ENCODE measurements at places on chromosomes 12 and 14. TPM values are rescaled to one million over a fixed set of nuclear protein-coding genes. Genes with fewer than 3 reads are reported as not detected.

- DNase-seq, result peak; percentile 22
These were observed 48.2 kb downstream of the CRACR2A start for GRCh38 chr12:3704512-3705353.

CEBPE gene
- total RNA-seq, result 0.11 TPM

GRCh38 chr14:68862954-68863594, 70.2 kb upstream of the ZFP36L1 start:
- DNase-seq, result peak; percentile 70

IKZF4 gene
- 2.2 TPM for total RNA-seq

SRRM4 gene
- not detected for total RNA-seq

SMIM41 gene
- not detected for total RNA-seq

DNA sequence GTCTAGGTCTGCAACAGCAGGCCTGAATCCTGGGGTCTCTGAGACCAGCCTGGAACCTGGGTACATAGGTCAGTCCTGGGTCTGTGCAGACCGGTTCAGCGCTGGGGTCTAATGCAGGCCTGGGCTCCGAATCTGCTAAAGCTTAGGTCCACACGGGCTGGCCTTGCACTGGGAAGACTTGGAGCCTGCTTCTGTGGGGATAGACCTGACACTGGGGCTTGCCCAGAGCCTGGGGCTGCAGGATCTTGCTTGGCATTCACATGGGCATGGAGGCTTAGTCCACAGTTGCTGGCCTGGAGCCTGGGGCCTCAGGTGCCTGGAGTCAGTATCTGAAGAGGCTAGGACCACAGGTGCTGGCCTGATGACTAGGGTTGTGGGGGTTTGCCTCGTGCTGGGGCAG, 369.8 kb upstream of the SEL1L start:
- DNase-seq, result no peak

CPNE6 gene
- not detected for total RNA-seq

Data from LHCN-M2 (cell line).